Tibial artery (tissue), 4 donors: ENCODE measurements at places on chromosomes 5 and 9.

- DNase-seq: no peak
Observed at GRCh38 chr9:138043411-138044345, 166.1 kb downstream of the CACNA1B start.

- DNase-seq: no peak
Observed at GRCh38 chr5:33346534-33346933, 94.2 kb upstream of the TARS1 start.

DNA sequence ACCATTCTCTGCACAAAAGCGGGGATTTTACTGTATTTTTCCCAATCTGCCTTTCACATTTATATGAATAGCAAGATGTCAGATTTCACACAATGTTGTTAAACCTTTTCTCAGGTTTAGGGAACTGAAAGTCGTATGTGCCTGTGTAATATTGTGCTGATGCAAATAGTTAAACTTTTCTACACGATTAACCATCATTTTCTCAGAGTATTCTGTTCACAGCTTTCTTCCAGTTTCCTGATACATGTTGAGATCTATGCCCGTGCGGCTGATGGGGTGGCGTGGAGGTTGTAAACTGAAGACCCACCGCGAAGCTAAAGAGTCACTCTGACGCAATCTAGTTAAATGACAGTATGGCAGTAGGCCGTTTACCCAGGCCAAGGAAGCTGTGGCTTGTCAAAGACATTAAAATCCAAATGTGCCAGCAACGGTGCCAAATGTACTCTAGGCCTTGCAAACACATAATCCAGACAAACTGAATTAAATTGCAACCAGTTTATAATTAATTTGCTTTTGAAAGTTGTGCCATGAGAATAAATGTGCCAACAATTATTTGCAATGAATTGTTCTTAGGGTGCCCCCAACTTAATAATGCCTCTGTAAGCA is 145.7 kb downstream of the EBF1 start:
- DNase-seq: no peak

DNA sequence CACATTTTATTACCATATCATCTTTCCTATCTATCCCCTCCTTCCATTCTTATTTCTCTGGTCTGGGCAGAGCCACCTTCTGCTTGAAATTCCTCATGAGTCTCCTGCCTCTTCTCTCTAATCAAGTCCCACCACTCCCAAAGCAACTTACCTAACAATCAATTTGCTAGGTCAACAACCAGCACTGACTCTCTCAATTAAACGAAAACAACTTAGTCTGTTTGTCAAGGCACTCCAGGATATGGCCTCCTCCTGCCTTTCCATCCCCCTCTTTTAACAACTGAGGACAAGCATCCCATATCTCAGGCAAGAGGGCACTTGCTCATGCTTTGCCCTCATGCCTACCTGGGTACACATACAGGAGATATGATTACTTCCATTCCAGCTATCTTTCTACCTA is 47.4 kb downstream of the HCN1 start:
- no peak for DNase-seq

DNA sequence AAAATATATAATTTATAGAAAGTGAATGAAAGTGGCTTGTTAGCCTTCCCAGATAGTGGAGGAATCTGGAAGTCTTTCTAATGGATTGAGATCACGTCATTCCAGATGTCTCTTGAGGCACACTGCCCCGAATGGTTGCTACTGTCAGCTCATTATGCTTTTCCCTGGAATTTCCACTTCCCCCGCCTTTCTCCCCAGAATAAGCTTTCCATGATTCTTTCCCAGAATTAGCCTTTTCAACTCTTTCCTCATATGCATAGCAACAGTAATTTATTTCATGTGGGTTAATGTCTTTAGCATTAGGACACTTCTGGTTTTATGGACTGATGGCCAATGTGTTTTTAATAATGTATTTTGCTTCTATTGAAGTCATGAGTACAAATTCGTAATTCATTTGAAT is 81.5 kb downstream of the PALM2AKAP2 start:
- no peak for DNase-seq

DNA sequence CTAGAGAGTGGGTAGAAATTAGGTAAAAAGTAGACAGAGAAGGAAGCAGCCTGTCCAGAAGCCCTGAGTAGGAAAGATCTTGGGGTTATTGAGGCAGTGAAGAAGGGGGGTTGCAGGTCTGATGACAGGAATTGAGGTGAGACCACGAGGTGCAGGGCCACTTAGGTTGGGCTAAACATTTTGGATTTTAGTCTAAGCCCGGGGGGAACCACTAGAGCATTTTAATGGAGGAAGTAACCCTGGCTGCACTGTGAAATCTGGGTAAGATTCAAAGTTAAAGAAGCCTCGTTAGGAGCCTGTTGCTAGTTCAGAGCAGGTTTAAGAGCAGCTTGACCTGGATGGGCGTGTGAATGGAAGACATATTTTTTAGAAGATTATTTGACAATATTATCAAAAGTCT is 38.3 kb downstream of the MAP3K1 start:
- no peak for DNase-seq

DNA sequence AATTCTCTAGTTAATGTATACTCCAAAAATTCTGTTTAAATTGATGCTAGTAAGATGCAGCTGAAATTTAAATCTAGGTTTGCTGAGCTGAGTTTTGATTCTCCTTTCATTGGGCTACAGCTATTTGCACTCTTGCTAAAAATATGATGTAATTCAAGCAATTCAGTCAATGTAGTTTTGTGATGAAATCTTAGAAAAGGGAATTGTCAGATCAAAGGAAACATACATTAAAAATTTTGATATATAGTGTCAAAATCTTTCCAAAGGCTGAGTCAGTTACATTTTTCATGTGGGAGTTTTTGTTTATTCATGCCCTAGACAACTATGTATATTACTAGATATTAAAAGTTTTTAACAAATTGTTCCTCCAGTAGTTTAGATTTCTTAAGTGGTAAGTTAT is 334.9 kb upstream of the DAB2 start:
- DNase-seq: no peak

GRCh38 chr5:135568246-135568645 is 10.5 kb downstream of the CXCL14 start:
- no peak for DNase-seq

DNA sequence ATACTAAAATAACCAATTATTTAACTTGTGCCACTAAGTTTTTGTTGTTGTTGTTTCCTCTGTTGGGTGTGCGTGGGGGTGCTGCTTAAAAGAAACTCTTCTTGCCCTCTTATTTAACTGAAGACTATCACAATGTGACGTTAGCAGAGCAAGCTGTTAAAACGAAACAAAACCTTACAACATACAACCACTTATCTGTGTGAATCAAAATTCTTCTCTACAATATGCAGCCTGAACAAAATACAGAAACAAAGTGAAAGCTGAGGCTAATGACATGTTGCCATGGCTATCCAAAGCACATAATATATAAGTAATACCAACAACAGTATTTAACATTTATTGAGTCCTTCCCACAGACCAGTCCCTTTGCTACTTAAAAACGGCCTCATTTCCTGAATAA is 291.0 kb downstream of the FBXL17 start:
- DNase-seq: no peak

GRCh38 chr5:38045446-38045845 is 205.6 kb upstream of the GDNF start:
- no peak for DNase-seq

DNA sequence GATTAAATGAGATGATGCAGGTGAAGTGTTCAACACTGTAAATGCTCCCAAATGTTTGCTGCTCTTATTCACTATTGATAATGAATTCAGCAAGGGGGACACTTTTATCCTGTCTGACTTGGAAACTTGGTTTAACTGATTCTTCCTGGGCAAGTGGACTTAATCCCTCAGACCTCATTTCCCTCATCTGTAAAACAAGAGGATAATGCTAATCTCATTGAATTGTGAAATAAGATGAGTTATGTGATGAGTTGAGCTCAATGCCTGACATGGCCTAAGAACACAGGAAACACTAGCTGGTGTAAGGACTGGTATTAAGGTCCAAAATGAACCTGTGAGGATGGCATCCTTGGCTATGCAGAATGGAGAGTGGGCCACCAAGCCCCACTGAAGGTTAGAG is 23.3 kb downstream of the TNFSF15 start:
- no peak for DNase-seq

DNA sequence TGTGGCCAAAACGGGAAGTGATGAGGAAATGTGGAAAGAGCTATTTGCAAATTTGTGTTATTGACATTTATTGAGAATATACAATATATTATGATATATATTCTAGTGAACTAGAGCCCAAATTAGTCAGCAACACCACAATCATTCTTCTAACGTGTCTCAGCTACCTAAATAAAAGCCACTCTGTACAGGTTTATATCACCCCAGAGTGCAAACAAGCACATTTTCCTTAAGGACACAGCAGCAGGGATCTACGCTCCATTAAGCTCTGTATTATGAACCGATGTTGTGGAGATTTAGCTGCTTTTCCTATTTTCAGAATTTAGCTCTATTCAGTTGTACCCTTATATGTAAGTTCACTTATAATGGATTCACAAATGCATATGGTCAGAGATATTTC is 77.9 kb downstream of the CDH18 start:
- no peak for DNase-seq

GRCh38 chr5:12245429-12245828 is 341.2 kb upstream of the CTNND2 start:
- DNase-seq: no peak
